ENCODE measurements at places on chromosomes 16 and 17.

DNA sequence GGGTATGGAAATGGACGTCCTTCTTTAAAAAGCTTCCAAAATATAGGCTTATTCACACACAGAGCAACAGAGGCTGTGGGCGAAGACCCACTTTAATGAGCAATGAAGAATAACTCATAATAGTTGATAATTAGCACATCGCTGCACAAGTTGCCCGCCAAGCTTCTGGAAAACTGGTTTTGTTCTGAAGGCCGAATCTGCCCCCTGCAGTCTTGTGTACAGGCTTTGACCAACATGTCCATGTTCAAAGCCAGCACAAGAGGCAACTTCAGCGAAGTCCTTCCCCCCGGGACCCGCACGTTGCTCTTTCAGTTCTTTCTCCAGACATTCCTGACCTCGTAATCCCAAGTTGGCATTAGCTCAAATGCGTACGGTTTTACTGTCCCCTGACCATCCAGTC is 73.3 kb downstream of the IRX5 start:
- no peak for DNase-seq

DNA sequence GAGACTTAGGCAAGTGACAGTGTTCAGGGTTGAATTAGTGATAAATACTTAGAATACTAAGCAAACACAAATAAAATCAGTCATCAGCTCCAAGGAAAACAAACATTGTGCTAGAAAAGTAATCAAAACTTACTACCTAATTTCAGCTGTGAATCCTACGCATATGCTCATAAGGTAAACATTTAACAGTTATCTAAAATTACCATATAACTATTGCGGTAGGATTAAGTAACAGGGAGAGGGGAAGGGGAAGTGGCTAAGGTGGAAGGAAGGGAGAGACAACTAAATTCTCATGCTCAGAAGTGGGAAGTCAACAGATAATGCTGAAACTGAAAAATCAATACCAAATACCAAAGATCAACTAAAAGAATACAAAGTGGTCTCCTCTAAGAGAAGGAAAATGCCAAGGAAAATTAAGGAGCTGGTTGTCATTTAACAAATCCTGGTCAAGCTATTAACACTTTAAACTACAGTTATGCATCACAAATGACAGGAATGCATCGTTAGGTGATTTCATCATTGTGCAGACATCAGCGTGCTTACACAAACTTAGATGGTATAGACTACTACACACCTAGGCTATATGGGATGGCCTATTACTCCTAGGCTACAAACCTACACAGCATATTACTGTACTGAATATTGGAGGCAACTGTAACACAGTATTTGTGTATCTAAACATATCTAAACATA is 20.0 kb downstream of the USP32 start:
- DNase-seq = no peak

DNA sequence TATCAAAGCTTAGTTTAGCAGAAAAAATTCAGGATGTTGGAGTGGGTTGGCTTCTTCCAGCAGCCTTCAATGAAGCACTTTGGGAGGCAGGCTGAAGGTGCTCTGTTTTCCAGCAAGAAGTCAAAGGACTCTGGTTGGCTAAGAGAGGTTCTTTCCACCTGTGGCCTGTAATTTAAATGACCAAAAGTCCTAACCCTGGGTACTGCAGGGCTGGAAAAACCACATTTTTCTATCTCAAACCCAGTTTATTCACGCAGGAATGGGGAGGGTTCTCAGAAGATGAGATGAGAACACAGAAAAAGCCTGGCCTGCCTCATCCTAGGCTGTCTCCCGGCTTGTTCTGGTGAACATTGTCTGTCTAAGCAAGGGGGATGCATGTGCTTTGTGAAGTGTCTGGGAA is 68.6 kb upstream of the ZFHX3 start:
- DNase-seq = no peak

DNA sequence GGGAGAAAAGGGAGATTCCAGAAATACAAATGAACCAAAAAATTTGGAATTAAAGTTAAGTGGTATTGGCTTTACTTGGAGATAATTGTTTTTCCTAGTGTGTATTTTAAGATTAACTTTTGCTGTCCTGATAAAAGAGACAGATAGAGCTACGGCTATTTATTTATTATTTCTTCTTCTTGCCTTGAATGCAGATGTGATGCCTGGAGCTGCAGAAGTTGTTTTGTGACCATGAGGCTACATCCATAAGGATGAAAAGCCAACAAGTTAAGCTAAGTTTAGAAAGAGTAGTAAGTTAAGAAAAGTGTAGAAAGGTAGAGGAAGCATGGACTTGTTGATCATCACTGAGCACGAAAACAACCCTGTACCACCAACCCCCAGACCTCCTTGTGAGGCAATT is 41.7 kb downstream of the SOX9 start:
- DNase-seq = no peak

- DNase-seq = no peak
Measured at GRCh38 chr17:49455272-49455861, 39.7 kb upstream of the NGFR start.

- no peak for DNase-seq
Measured at GRCh38 chr16:18834864-18835263, 33.5 kb upstream of the ARL6IP1 start.

DNA sequence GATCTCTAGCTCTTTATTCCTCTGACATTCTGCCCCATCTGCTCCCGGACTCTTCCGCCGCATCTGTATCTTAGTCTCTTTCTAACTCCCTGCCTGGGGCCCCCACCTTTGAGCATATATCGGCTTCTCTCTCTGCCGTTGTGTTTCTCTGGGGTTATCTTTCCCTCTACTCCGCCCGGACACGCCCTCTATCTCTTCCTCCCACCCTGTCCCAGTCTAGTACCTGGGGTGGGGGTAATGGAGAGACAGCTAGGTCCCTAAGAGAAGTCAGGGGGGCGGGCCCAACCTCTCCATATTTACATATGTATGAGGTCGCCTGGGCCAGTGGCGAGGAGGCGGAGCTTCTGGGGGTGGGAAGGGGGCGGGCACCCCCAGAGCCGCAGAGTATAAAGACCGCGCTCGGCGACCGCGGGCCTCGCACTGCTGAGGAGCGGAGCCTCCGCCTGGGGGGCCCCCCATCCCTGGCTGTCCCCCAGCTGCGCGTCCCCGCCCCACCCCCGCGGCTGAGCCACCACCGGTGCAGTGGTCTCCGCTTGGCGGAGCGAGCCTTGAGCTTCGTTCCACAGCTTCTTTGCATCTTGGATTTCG is at the start of gene ATP1B2:
ATP1B2 (plus strand) TSS at position 418 of the 588 bp plus-strand sequence. CDS start 593 bp downstream, outside the sequence.
- peak; percentile 82 for DNase-seq

- peak; percentile 33 for DNase-seq
Measured at GRCh38 chr16:77974883-77975282, 47.5 kb upstream of the CLEC3A start.

DNA sequence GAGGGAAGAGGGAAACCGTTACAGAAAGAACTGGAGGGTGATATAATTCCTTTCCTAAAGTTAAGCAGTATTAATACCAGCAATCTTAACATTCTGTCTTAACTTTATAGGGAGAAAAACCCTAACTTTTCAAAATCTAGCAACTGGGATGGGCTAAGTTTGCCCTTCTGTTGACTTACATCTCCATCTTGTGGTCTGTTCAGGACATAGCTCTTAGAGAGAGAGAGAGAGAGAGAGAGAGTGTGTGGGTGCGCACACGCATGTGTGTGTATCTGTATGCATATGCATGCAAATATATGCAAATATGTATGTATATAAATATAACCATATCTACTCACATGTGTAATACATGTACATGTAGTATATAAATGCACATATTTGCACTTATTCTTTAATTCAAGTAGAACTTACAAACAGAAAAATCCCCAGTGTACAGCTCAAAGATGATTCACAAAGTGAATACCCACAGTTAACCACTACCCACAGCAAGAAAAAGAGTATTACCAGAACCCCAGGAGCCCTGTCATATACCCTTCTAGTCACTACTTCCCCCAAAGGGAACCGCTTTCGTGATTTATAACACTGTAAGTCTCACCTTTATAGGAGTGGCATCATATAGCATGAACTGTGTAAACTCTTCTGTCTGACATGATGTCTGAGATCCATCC is 46.5 kb downstream of the STX8 start:
- DNase-seq = peak; percentile 19

GRCh38 chr17:56440419-56440818 is 153.1 kb upstream of the NOG start:
- DNase-seq = no peak

GRCh38 chr17:39861235-39861634 is 2.9 kb downstream of the IKZF3 start:
- no peak for DNase-seq

GRCh38 chr16:85698935-85699558 is 10.3 kb upstream of the GINS2 start:
- no peak for DNase-seq

- no peak for DNase-seq
Measured at GRCh38 chr17:61369751-61370150, 29.9 kb upstream of the TBX2 start.

GRCh38 chr16:3051494-3051893 is 5.1 kb downstream of the MMP25 start:
- no peak for DNase-seq

- peak; percentile 90 for DNase-seq
Measured at GRCh38 chr16:21158208-21159110, at the start of gene LDAF1. LDAF1 (plus strand) TSS chr16:21158674; CDS start chr16:21161183, 2,509 bp downstream.

- peak; percentile 87 for DNase-seq
Measured at GRCh38 chr16:68328151-68328859, 17.5 kb downstream of the PRMT7 start.

DNA sequence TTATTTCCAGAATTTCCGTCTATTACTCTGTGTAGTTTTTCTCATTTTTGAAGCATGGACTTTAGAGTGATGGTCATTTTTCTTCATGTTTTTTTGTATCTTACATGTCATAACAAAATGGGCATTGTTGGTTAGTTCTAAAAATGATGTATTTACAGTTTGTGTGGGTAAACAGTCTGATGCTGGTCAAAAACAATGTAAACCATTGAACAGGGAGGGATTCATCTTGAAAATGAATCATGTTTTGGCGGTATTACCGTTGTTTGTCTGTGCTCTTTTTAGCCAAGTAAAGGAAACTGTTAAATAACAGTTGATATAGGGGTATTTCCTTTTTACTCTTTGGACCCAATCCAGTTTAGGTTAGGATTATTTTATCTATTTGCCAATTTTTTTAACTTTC is 315.8 kb downstream of the BCAS3 start:
- DNase-seq = no peak

Data from activated CD4-positive, alpha-beta T cell treated with anti-CD3 and anti-CD28 coated beads for 36 hours (primary cell).